ELR (cell line): ENCODE measurements at places on chromosomes 5 and 9.

- DNase-seq, result no peak
Measured at GRCh38 chr9:87558606-87559190, 61.0 kb downstream of the DAPK1 start.

GRCh38 chr9:89363921-89364665 is 45.8 kb downstream of the SECISBP2 start:
- DNase-seq, result no peak

- no peak for DNase-seq
Measured at GRCh38 chr5:160434022-160434531, 12.4 kb downstream of the PTTG1 start.

DNA sequence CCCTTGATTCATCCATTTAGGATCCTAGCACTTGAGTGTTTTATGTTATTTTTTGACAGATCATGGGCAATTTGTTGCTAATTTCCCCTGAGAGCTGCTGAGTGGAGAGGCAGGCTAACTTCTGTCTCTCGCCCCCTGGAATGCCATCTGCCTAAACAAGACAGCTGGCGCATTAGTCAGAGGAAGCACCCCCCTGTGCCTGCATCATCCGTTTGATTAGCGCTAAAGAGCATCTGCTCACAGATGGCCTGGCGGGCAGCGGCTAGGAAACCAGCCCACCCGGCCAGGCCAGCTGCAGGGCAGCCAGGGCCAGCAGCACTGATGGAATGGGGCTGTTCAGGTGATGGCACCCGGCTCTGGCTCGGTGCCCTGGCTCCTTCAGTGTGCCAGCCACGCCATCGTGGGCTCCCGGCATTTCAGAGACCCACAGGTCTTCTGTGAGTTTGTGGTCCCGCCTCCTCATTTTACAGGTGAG is 22.9 kb upstream of the ASS1 start:
- DNase-seq, result peak; percentile 89

- no peak for DNase-seq
Measured at GRCh38 chr5:78546276-78546996, 102.1 kb downstream of the LHFPL2 start.

- no peak for DNase-seq
Measured at GRCh38 chr5:7845557-7845956, 5.4 kb downstream of the CFAP90 start.

DNA sequence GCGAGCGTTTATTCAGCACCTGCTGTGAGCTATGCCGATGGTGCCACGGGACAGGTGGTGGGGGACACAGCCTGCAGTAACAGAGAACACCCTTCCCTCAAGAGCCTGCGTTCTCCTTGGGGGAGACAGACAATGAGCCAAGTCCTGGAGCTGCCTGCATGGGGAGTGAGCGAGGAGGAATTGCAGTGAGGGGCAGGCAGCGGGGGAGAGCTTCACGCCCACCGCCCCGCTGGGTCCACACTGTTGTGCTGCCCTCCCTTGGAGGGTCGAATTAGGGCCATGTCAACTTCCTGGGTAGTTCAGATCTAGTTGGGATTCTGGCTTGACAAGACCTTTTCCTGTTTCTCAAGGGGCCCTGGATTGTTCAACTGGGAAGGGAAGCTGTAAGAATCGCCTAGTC is 55.5 kb upstream of the N4BP3 start:
- DNase-seq, result no peak

GRCh38 chr9:134644725-134645606 is 3.4 kb downstream of the COL5A1 start:
- peak; percentile 96 for DNase-seq

DNA sequence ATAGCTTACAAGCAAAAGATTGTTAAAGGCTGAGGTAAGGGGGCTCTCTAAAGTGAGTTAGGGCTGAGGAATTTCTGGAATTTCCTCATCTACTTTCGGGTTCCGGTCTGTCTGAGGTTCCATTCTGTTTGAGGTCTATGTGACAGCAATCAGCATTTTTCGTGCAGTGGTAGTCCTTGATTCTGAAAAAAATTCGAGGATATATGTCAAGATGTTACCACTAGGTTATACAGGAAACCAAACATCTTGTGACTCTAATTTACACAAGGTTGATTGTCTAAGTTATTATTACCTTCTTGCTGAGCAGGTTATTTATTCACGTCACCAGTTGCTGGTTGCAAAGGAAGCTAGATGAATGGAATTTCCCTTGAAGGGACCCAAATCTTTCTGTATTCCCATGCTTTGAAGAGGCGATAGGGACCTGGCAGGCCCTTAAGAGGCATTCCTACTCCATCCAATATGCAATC is 35.2 kb downstream of the RLN2 start:
- DNase-seq, result peak; percentile 82

DNA sequence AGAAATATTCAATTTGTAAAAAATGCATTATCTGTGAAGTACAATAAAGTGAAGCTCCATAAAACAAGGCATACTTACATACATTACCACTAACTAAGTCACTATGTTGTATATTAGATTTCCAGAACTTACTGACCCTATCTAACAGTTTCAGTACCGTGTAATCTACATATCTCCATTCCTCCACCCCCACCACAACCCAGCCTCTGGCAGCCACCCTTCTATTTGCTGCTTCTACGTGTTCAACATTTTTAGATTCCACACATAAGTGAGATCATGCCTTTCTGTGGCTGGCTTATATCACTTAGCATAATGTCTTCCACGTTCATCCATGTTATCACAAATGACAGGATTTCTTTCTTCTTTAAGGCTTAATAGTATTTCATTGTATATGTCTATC is 15.1 kb upstream of the HSDL2 start:
- no peak for DNase-seq

DNA sequence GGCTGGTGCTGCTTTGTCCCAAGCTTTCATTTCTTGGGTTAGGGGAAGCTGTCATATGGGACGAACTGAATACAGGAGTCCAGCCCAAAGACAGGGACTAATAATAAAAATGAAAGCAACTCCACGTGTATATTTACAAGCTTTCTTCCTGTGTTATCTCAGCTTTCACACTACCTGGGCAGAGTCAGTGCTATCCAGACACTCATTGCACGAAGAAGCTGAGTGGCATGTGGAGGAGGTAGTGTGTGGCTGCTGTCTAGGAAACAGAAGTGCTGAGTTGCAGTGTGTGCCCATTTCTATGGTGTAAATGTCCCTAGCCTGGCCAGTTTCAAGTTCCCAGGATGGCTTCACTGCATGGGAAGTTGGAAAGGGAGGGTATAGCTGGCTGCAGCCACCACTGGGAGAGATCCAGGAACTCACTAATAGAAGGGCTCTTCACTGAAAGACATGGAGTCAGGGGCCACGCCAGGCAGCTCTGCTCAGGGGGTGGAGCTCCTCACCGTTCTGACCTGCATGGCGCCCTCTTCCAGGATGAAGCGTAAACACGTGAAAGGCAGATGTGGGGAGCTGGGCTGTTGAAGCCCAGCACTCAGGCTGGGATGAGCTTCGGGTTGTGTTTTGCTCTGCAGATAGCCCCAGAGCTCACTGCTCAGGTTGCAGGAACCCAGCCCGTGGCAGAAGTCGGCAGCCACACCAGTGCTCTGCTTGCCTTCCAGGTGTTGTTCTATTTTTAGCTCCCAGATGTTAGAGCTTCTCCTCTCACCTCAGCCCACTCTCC is 116.9 kb downstream of the IRX2 start:
- no peak for DNase-seq

DNA sequence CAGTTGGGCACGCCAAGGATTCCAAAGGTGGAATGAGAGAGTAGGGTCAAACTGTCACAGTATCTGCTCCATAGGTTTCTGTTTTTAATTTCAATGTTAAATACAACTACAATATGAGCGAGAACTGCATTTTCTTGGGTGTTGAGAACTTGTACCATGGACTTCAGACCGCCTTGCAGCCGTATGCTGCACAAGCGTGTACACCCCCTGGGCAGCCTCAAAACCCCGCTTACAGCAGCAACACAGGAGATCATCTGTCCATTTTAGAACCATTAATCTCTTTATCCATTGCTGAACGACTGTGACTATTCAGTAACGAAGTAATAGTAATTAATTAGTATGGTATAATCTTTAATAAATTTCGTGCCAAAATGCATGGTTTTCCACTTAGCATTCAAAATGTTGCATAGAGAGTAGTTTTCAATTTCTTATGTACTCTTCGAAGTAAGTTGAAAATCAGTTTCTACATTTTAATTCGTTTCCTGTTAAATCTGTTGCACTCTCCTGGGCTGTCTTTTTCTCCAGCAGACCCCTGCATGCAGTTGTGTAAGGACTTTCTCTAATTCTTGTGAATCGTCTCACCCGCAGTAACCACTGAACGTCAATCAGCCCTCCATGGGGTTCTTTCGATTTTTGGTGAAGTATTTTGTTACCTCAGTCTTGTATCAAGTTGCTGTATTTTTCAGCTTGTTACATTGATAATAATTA is 42.0 kb upstream of the GARNL3 start:
- DNase-seq, result no peak

GRCh38 chr9:87149799-87150198 is 202.5 kb upstream of the GAS1 start:
- DNase-seq, result no peak

DNA sequence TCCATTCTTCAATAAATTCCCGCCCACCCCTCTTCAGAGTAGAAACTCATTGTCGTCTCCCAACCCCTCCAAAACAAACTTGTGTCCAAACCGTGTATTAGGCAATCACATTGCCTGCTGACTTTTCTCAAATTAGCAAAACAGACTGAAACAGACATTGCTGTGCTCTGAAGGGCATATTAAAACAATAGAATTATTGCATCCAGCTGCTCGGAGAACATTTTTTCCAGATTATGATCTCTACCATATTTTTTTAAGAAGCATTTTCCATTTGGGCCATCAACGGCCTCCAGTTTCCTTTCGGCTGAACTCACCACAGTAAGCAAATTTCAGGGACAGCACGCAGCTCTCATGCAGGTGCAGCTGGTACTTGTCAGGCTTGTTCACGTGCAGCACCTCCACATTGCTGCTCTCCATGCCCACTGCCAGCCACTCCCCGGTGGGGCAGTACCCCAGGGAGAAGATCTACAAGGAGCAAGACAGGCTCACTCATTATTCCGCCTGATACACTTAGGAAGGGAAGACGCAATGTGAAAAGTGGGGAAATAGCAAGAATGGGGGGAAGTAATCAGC is 104.1 kb downstream of the TLE1 start:
- DNase-seq, result no peak

DNA sequence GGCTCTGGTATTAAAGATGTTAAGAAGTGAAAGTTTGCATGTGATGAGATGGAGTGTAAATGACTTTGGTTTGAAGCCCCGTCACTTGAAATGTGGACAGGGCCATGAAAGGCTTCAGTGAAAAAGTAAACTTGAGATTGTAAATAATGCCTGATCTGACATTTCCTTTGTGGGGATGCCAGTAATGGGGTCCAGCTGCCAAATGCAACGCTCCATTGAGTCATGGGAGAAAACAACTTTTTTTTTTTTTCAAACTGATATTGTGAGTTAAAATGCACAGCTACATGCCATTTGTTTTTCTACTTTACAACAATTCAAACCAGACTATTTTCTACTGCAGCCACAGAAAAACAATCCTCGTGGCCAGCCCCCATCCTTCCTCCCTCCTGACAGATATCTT is 327.0 kb upstream of the TNC start:
- no peak for DNase-seq

- no peak for DNase-seq
Measured at GRCh38 chr9:37587521-37587920, 4.9 kb downstream of the TOMM5 start.

DNA sequence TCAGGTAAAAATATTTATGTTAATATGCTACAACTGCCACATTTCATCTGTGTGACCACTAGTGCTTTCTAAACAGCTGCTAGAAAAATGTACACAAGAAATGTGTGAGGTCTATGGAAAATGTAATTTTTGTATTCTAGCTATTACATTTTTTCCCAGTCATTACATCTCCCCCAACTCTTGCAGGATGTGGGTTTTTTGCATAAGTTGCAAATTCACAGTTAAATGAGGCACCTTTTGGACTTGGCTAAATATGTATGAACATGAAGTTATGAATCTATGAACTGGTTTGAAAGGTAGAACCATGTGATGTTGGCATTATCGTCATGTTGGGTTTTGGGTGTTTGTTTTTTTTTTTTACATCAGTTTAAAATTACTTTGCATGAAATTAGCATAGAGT is 590.4 kb upstream of the WWC1 start:
- no peak for DNase-seq

DNA sequence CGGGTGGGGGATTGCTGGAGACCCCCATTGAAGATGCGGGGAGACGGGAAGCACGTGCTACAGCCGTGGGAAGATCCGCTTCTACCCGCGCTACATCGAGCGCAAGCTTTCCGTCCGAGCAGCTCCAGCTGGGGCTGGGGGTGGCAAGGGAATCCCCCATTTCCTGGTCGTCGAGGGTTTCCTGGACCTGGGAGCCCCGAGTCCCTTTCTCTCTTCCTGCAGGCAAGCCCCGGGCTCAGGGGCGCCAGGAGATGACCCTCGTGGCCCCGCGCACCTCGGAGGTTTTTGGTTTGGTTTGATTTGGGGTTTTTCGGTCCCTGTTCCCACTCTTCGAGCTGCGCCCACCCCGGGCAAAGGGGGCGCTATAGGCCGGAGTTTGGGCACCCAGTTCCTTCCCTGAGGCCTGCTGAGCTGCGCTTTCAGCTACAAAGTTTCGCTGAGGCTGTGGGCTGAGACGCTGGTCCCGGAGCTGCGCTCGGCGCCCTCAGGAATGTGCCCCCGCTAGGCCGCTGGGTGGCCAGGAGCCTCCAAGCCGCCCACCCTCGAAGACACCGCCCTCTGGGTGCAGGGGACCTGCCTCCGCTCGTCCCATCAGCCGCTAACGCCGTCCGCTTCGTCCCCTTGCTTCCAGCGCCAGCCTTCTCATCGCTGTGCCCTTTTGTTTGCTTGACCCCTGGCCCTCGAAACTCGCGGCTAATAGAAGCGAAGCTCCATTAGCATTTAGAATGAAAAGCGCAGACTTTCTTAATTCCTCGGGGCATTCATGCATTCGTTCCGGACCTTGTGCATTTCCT is 2.9 kb downstream of the NR4A3 start:
- DNase-seq, result peak; percentile 39

GRCh38 chr9:127446713-127447415 is 4.3 kb downstream of the RPL12 start:
- peak; percentile 46 for DNase-seq

DNA sequence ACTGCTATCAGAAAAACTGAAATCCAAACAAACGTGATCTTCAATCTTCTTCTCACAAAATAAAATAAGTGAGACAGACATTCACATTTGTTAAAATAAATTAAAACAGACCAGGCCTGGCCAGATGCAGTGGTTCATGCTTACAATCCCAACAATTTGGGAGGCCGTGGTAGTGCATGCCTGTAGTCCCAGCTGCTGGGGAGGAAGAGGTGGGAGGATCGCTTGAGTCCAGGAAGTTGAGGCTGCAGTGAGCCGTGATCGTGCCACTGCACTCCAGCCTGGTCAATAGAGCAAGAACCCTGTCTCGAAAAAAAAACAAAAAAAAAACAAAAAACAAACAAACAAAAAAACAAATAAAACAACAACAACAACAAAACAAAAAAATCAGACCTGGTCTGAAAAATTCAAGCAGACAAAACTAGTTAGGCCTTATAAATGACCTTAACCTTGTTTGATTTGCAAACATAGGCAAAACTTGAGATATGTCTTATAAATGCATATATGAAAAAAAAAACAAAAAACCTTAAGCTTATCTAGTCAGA is 10.8 kb downstream of the MAPKAP1 start:
- DNase-seq, result no peak
